ENCODE measurements at places on chromosomes 16 and 17. TPM values are rescaled to one million over a fixed set of nuclear protein-coding genes. Genes with fewer than 3 reads are reported as not detected.

Gene TPSB2
- not detected for total RNA-seq

Gene GRAPL
- not detected for total RNA-seq

Gene PRSS22
- total RNA-seq = not detected

Gene PRSS21
- total RNA-seq = not detected

Gene PHKB
- total RNA-seq = 98.8 TPM

Gene RPGRIP1L
- total RNA-seq = 27.0 TPM
